Stimulated activated CD4-positive, alpha-beta T cell treated with anti-CD3 and anti-CD28 coated beads, Interleukin-1b, Interleukin-23, amount 100 ng/mL, for 1 hour (primary cell): ENCODE measurements at places on chromosomes 6 and 20.

DNA sequence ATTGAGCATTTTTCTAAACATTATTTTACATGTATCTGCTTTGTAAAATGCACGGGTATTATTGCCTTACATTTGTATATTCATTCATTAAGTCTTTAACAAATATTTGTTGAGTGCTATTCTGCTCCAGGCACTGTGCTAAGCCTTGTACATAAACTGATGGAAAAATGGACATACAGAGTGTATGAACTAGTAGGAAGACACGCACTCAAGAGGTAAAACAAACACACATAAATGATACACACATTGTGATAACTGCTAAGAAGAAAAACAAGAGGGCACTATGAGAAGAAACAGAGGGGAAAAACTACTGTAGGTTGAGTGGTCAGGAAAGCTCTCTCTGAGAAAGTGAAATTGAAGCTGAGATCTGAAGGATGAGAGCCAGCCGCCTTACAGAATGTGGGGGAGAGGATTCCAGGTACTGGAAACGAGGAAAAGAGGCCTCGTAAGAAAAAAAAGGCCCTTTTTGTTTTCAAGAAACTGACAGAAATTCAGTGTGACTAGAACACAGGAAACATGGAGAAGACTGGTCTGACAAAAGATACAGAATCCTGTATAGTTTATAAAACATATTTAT lies 117.5 kb downstream of the EYA4 start:
- no peak for DNase-seq

- no peak for DNase-seq
Measured at GRCh38 chr20:56865055-56865454, 235.9 kb downstream of the TFAP2C start.

- DNase-seq: no peak
Measured at GRCh38 chr6:107075951-107076381, 39.3 kb downstream of the BEND3 start.

DNA sequence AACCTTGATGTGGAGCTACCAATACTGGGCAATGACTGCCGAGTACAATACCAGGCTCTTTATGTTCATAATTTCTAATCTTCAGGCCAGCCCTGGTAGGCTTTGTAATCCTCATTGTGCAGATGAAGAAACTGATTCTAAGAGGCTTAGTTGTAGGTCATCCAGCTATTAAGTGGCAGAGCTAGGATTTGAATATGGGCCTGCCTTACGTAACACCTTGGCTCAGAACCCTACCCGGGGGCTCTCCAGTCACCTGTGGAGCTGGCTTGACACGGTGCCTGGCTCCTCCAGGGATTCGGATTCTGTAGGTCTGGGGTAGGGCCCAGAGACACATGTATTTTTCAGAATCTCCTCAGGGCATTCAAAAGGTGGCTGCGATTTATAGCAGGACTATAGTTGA lies 515.5 kb downstream of the QKI start:
- DNase-seq: no peak

DNA sequence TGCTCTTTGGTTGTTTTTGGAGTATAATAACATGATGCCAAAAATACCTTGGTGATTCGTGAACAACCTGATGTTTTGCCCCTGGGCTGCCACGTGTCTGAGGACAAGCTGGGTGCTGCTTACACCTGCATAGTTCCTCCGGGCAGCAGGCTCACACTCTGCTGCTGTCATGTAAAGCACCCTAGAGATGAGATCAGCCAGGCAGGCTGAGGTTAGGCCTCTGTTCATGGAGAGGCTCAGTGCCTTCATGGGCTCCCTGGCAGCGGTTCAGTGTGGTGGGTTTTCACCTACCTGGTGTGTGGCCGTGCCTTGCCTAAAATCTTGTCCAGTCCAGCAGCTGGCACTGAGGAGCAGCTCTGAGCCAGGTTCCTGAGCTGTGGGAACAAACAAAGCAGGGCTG lies 60.1 kb upstream of the TAGAP start:
- no peak for DNase-seq
